ENCODE measurements at places on chromosomes 16 and 17. TPM values are rescaled to one million over a fixed set of nuclear protein-coding genes. Genes with fewer than 3 reads are reported as not detected.

Gene NAGS
- 0.66 TPM for polyA plus RNA-seq

DNA sequence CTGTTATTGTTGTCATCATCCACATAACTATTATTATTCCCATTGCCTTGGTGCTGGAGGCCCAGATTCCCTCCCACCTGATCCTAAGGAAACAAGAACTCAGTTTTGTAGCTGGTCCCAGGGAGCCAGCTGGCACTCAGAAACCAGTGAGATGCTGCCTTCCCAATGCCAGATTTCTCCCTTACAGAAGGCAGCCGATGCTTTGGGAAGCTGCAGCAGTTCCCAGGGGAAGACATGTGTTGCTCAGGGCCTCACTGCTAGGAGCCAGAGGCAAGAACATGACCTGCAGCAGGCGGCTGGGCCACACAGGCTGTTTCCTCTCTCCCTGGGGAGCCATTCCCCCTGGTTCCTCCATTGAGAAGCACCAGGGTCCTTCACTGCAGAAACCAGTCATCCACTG is 59.9 kb upstream of the GRIN2A start:
- H3K4me1 ChIP-seq = peaks cover 8% of the 10 kb centered on the region
- H3K4me3 ChIP-seq = no peak overlapping the region
- no peak for DNase-seq

GRCh38 chr16:79601092-79601930 is 774 bp upstream of the MAF start:
- H3K27me3 ChIP-seq = no peaks in the 10 kb centered on the region
- DNase-seq = no peak
- H3K27ac ChIP-seq = no peak overlapping the region
- H3K36me3 ChIP-seq = no peaks in the 10 kb centered on the region

DNA sequence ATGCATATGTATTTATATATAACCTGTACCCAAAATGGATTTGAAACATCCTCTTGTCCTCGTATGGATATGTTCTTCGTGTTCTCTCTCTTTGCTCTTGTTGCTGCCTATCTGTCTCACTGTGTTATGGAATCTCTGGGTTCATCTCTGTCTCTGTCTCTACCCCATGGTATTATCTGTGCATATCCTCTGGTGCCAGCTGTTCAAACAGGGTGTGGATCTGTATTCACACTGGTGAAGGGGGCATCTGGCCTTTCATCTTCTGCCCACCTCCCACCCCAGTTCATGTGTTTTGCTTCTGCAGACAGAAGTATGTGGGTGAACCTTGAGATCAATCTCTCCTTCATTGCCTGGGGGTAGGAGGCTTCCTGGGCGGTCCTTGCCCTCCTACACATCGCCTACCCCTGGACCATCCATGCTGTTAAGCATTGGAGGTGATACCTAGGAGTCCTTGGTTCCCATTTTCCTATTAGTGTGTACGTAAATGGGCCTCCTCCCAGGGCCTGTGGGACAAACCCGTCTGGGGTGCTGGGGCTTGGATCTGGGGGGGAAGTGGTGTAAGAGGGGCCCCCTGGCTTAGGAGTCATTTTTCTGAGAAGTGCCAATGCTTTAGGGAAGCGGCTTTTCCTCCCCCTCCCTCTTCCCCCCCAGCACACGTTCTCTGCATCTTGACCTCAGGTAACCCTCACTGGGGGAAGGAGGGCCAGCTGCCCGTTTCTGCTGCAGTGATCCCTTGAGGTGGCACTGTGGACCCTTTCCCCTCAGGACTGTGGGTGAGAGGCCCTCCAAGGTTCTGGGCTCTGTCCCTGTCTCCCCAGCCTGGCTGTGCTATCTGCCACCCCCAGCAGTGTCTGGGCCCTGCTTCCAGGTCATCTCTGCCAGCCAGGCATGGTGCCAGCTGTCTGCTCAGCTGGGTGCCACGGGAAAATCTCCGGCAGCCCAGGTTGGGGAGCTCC is 21.1 kb downstream of the RARA start:
- H3K4me3 ChIP-seq = peak overlapping the region; percentile 4
- no peaks in the 10 kb centered on the region for H3K27me3 ChIP-seq
- H3K4me1 ChIP-seq = peaks cover 95% of the 10 kb centered on the region
- peaks cover 29% of the 10 kb centered on the region for H3K36me3 ChIP-seq
- peak overlapping the region; percentile 71 for H3K27ac ChIP-seq

DNA sequence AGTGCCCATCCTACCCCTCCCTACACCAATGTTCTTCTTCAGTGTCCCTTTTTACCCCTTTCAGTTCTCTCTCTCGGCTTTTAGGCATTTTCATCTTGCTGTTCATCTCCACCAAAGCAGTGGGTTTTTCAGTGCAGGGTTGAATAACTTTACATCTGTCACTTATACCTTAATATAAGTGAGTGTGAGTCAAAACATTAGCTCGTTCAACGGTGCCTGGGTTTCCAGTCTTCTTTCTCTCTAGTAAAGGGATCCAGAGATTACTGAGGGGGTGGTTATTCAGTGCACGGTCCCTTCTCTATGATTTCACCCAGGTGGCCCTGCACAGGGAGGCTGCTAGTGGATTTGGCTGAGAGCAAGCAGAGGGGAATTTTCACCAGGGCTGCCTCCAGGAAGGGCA is 210.6 kb upstream of the CDH5 start:
- H3K4me1 ChIP-seq = no peaks in the 10 kb centered on the region
- no peaks in the 10 kb centered on the region for H3K36me3 ChIP-seq
- H3K4me3 ChIP-seq = no peak overlapping the region
- DNase-seq = no peak

DNA sequence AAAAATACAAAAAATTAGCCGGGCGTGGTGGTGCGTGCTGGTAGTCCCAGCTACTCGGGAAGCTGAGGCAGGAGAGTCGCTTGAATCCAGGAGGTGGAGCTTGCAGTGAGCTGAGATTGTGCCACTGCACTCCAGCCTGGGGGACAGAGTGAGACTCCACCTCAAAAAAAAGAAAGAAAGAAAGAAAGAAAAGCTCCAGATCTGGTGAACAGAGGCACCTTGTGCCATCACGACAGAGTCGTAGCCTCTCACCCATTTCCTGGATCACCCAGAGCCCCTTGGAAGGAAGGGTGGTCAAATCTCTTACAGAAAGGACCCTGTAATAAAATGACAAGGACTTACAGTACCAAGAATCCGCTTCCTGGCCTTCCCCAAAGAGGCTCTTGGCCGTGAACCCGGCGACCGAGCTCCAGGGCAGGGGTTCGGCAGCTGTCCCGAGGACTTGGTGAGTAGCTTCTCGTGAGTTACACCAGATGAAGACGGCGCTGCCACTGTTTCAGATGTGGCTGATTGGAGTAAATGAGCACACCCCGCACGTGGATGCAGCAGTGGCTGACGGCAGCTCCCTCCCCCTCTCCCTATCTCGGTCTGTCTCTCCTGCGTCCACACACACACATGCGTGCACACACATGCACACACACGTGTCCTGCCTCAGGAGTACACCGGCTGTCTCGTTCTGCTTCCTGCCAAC is 13.5 kb downstream of the LGALS3BP start:
- H3K4me3 ChIP-seq = no peak overlapping the region
- H3K4me1 ChIP-seq = peaks cover 10% of the 10 kb centered on the region
- H3K27me3 ChIP-seq = no peaks in the 10 kb centered on the region
- DNase-seq = no peak

- H3K27ac ChIP-seq = peak overlapping the region; percentile 68
- H3K4me3 ChIP-seq = no peak overlapping the region
- H3K36me3 ChIP-seq = peaks cover 2% of the 10 kb centered on the region
- no peaks in the 10 kb centered on the region for H3K27me3 ChIP-seq
- no peak for DNase-seq
Measured at GRCh38 chr17:57665696-57666095, 79.4 kb downstream of the CCDC182 start.

Gene TM4SF5
- not detected for polyA plus RNA-seq

DNA sequence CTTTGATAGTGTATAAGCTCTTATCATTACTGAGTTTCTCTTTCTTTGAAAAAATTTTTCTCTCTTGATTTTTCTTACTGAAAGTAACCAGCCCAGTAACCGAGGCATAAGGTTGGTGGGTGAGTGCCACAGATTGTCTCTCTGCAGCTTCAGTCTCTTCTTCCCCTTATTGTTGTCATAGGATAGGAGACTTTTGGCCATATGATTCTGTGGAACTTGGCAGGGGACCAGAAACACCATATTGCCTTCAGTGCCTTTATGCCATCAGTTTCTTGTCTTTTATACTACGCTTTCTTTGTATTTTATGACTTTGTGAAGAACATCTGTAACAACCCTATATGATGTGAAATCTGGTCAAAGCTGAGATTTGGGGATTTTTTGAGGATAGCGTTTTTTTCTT is 341.6 kb upstream of the TBX2 start:
- H3K4me3 ChIP-seq = no peak overlapping the region
- H3K36me3 ChIP-seq = no peaks in the 10 kb centered on the region
- DNase-seq = no peak
- H3K27ac ChIP-seq = no peak overlapping the region
- no peaks in the 10 kb centered on the region for H3K4me1 ChIP-seq

Gene CDH15
- not detected for polyA plus RNA-seq

DNA sequence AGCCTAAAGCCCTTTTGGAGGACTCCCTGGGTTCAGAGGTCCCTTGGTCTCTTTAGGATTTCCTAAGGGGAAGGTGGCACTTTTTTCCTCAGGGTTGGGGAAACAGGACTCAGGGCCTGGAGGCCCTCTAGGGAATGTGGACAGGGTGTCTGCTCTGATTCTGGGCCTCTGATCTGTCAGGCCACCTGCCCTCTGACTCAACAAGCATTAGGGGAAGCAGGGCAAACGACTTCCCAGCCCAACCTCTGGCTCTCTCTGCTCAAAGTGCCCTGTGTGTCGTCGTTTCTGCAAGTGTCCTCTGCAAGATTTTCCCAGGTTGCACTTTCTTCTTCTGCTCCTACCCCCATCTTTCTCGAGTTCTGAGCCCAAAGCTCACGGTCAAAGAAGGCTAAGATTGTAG is 6.6 kb upstream of the IGFBP4 start:
- no peak for DNase-seq
- no peaks in the 10 kb centered on the region for H3K27me3 ChIP-seq
- no peak overlapping the region for H3K27ac ChIP-seq
- H3K4me3 ChIP-seq = no peak overlapping the region

DNA sequence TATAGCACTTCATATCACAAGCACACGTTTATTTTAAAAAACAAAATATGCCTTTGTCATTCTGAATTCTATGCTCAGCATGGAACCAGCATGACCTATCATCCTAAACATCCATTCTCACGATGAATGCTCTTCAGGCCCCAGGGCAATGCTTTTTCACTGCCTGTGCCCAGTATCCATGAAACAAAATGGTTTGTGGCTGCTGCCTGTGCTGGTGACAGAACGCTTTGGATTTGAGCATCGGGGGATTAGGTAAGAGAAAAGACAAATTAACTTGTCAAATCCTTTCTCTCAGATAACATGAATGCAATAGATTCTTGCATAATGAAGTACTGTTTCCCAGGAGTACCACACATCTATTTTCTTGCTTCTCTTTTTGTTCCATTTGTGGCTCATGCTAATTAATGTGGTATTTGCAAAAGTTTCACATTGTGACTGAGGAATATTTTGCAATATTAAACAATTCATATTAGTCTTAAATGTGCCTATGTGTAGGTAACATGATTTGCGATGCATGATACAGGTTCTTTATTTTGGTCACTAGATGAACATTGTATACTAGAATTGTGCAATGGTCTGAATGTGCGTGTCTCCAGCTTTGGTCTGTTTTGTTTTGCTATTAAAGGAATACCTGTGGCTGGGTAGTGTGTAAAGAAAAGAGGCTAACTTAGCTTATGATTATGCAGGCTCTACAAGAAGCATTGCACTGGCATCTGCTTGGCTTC is 25.8 kb upstream of the SRSF1 start:
- H3K27ac ChIP-seq = no peak overlapping the region
- no peaks in the 10 kb centered on the region for H3K4me1 ChIP-seq
- no peaks in the 10 kb centered on the region for H3K36me3 ChIP-seq
- H3K27me3 ChIP-seq = no peaks in the 10 kb centered on the region
- no peak for DNase-seq
- no peak overlapping the region for H3K4me3 ChIP-seq

- no peak for DNase-seq
- peak overlapping the region; percentile 70 for H3K27ac ChIP-seq
- peaks cover 1% of the 10 kb centered on the region for H3K36me3 ChIP-seq
- no peaks in the 10 kb centered on the region for H3K27me3 ChIP-seq
- H3K4me3 ChIP-seq = peak overlapping the region; percentile 66
Measured at GRCh38 chr16:23557779-23558702, 514 bp downstream of the UBFD1 start.

DNA sequence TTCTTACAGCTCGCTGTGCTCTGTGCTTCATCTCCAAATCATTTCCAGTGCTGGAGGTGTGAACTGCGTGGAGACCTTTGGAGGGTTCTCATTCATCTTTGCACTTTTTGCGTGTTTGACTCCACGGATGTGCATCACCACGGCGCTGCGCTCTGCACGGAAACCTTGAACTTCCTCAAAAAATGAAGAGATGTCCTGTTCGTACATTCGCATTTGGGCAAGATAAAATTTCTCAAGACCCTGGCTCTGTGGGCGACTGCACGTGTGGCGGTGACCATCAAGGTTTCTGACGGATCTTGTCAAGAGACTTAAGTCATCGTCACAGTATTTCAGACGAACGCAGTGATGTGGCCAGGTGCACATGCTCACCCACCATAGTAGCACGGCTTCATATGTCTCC is 10.3 kb upstream of the PVALEF start:
- no peak overlapping the region for H3K27ac ChIP-seq
- H3K36me3 ChIP-seq = no peaks in the 10 kb centered on the region
- H3K4me3 ChIP-seq = no peak overlapping the region
- H3K4me1 ChIP-seq = no peaks in the 10 kb centered on the region
- H3K27me3 ChIP-seq = peaks cover 6% of the 10 kb centered on the region

DNA sequence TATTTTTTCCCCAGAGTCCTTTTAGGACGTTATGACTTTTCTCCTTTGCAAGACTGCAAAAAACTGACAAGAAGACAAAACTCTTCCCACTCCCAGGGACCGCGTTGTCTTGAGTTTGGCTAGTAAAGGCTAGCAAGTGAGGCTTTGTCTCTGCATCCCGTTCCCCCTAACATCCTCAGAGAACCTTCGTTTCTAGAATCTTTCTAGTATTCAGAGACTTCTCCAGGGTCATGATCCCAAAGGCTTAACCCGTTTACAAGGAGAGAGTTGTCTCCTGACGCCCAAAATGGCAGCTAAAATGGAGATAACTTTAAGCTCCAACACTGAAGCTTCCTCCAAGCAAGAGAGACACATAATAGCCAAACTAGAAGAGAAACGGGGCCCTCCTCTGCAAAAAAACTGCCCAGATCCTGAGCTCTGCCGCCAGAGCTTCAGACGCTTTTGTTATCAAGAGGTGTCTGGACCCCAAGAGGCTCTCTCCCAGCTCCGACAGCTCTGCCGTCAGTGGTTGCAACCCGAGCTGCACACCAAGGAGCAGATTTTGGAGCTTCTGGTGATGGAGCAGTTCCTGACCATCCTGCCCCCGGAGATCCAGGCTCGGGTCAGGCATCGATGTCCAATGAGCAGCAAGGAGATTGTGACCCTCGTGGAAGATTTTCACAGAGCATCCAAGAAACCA is 843 bp downstream of the ZNF174 start:
- peak overlapping the region; percentile 50 for H3K4me3 ChIP-seq
- H3K4me1 ChIP-seq = peaks cover 23% of the 10 kb centered on the region
- peaks cover 37% of the 10 kb centered on the region for H3K36me3 ChIP-seq
- H3K27me3 ChIP-seq = no peaks in the 10 kb centered on the region
- peak overlapping the region; percentile 80 for H3K27ac ChIP-seq

- no peak for DNase-seq
- no peaks in the 10 kb centered on the region for H3K4me1 ChIP-seq
- peaks cover 3% of the 10 kb centered on the region for H3K36me3 ChIP-seq
- H3K27me3 ChIP-seq = no peaks in the 10 kb centered on the region
Measured at GRCh38 chr16:56848955-56849689, 15.9 kb upstream of the SLC12A3 start.
